Kidney epithelial cell (primary cell): ENCODE measurements at places on chromosomes 13 and 19.
A peak's percentile ranks its signal among the peaks of the same experiment; 100 is the strongest.

- no peak for DNase-seq
Observed at GRCh38 chr19:40594255-40594654, 6.9 kb upstream of the LTBP4 start.

DNA sequence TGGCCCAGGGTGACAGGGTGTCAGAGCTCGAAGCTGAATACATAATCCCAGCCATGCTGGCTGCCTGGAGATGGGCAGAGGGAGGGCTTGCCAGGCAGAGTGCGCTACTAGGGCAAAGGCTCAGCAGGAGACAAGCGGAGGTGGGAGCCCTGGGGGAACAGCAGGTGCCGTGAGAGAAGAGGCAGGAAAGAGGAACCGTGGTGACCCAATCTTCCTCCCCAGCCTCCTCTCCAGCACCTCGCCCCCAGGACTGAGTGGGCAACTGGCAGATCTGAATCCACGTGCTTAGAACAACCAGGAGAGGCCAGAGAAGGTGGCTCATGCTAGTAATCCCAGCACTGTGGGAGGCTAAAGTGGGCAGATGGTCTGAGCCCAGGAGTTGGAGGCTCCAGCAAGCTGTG, 11.0 kb upstream of the CCL25 start:
- DNase-seq, result no peak

GRCh38 chr13:95233026-95233635, 68.1 kb downstream of the ABCC4 start:
- DNase-seq, result no peak

- DNase-seq, result no peak
Observed at GRCh38 chr19:19111967-19112580, 26.2 kb downstream of the TMEM161A start.

GRCh38 chr13:68998056-68998455, 1109.6 kb upstream of the ATXN8OS start:
- no peak for DNase-seq

DNA sequence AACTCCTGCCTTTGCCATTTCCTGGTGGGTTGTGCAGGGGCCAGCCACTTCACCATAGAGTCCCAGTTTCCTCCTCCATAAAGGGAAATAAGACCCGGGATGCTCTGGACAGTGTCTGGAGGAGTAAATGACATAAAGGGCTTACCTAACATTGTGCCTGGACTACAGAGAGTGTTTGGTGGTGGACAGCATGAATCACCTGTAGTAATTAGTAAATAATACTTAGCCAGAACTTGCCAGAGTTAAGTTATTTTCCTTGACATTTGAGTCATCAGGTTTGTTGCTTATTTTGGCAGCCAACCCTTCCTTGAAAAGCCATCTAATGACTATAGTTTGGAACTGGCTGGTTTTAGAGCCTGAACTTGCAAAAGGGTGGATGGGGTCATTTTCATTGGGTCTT, 159.2 kb downstream of the SLC7A1 start:
- DNase-seq, result peak; percentile 56

DNA sequence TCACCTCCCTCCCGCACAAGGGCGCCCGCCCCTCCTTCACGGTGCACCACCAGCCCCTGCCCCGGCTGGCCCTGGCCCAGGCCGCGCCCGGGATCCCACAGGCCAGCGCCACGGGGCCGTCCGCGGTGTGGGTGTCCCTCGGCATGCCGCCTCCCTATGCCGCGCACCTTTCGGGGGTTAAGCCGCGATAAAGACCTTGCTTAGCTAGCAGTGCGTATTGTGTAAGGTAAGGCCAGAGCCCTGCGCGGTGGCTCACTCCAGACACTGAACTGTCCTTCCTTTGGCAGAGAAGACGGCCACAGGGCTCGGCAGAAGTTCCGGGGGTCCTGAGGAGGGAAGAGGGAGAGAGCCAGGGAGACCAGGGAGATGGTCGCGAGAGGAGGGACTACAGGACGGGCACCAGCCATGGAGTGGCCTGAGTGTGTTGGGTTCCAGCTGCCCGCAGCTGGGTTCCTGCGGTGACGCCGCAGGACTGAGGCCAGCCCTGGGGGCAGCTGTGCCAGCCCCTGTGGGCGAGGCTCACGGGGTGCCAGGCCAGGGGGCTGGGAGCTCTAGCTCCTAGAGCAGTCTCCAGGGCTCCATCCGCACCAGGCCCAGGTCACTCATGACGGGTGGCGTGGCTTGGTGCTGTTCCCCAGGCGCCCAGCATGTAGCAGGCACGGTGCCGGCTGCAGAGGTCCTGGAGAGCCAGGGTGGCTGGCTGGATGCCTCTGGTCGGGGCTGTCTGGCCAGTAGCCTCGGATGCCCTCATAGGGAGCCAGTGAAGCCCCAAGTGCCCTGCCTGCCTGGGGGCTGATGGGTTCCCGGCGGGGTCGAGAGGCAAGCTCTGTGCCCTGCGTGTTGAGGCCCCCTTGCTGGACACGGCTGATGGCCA, 7.7 kb downstream of the PLEKHJ1 start:
- no peak for DNase-seq

GRCh38 chr19:36257520-36257876, 42.6 kb downstream of the ZNF146 start:
- no peak for DNase-seq

GRCh38 chr19:48419158-48419920, 25.9 kb downstream of the GRIN2D start:
- no peak for DNase-seq

- DNase-seq, result no peak
Observed at GRCh38 chr13:45995245-45995644, 57.3 kb downstream of the ZC3H13 start.

DNA sequence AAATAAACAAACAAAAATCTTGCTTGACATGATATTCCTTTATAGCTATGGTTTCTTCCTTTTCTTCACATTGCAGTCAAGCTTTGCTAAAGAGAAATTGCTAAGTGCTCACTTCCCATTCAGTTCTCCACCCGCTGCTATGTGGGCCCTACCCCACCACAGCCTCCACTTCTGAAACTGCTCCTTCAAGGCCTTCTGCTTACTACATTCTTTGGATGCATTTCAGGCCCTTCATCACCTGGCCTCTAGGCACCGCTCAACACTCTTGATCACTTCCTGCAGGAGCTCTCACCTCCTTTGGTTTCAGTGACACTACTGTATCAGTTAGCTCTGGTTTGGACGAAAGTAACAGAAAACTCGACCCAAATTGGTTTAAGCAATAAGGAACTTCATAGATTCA, 72.4 kb downstream of the KLF5 start:
- no peak for DNase-seq

GRCh38 chr19:51121257-51121656, 3.4 kb upstream of the SIGLEC9 start:
- no peak for DNase-seq

DNA sequence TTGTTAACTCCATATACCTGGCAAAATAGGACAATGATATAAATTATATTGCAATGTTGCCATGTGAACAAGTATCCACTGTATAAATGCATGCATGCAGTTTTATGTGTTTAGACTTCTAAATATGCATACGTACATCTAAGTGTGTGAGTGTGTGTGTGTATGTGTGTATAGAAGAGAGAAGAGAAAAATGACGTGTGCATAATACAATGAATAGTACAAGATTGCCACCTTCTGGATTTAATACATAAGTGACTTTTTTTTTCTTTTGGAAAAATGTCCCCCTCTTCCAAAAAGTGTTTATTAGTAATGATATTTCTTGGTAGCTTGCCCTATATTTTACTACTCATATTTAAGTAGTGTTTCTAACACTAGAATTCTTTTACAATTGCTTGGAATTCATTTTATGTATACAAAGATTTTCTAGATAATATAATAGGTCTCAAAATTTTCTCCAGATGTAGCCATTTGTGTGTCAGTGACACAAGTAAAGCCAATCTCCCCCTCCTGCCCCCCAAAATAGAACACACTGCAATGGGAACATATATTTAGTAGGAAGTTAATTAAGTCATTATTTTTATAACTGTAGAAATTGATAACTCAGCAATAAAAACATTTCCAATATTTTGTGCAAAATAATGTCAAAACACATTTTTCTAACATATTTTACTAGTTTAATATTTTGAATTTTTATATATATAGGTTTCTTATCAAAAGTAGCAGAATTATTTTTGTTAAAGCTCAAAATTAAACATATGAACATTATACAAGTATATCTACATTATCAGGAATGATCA, 783.3 kb upstream of the ATXN8OS start:
- no peak for DNase-seq

GRCh38 chr13:86403181-86403580, 604.0 kb upstream of the SLITRK6 start:
- no peak for DNase-seq

- no peak for DNase-seq
Observed at GRCh38 chr13:59211606-59212005, 952.1 kb downstream of the DIAPH3 start.

DNA sequence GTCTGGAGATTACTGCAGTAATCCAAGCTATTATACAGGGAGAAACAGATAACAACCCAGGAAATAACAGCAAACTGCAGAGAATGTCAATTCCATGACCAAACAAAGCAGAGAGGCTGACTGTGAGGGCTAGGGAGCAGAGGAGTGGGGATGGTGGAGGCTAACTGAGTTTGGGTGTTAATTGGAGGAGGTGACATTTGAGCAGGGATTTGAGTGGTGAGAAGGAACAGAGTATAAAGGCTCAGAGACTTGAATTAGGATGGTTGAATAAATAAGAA, 3.1 kb downstream of the DMAC2 start:
- no peak for DNase-seq

DNA sequence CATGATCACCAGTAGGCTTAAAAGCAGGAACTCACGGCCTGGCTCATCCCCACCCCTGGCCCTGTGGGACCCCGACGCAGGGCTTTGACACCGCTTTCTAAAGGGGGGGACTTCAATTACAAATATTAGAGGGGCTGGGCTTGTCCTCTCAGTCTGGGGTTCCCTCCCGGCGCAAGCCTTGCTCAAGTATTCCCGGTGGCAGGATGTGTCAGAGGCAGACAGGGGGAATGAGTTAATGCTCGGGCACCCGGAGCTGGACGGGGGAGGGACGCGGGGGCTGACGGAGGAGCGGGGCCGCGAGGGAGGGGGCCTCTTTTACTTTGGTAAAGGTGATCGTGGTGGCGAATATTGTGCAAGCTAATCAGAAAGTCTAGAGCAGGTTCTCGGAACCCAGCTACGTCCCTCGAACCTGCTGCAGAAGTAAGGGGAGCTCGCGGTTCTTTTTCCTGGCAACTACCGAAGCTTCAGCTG, 1.1 kb downstream of the FGF14 start:
- DNase-seq, result no peak

- DNase-seq, result no peak
Observed at GRCh38 chr13:61900033-61900432, 484.4 kb upstream of the PCDH20 start.

GRCh38 chr19:6229216-6229913, 50.4 kb downstream of the MLLT1 start:
- DNase-seq, result no peak

- DNase-seq, result no peak
Observed at GRCh38 chr13:25987987-25988386, 63.8 kb downstream of the SHISA2 start.

DNA sequence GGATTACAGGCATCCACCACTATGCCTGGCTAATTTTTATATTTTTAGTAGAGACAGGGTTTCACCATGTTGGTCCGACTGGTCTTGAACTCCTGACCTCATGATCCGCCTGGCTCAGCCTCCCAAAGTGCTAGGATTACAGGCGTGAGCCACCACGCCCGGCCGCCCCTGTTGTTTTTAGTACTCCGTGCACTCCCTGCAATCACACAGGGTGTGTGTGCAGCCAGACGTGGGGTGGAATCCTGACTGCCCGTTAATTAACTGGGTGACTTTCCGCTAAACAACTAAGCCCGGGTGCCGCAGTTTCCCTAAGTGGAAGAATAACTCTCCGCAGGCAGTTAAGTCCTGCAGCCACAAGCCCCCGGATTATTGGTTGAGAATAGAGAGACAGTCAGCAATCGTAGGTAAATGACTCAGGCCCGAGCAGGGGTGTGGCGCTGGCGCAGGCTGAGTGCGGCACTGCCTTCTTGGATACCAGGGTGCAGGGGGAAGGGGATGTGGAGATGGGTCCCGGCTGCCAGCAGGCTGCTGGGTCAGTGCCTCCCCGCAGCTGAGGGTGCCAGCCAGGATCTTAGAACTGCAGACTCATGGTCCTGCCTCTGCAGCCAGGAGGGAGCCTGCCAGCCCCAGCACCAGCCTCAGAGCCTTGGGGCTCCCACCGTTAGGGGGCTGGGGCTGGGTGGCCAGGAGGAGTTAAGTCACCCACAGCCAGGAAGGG, 6.1 kb upstream of the FXYD3 start:
- no peak for DNase-seq

GRCh38 chr19:13398780-13399726, 107.2 kb downstream of the CACNA1A start:
- DNase-seq, result peak; percentile 68

DNA sequence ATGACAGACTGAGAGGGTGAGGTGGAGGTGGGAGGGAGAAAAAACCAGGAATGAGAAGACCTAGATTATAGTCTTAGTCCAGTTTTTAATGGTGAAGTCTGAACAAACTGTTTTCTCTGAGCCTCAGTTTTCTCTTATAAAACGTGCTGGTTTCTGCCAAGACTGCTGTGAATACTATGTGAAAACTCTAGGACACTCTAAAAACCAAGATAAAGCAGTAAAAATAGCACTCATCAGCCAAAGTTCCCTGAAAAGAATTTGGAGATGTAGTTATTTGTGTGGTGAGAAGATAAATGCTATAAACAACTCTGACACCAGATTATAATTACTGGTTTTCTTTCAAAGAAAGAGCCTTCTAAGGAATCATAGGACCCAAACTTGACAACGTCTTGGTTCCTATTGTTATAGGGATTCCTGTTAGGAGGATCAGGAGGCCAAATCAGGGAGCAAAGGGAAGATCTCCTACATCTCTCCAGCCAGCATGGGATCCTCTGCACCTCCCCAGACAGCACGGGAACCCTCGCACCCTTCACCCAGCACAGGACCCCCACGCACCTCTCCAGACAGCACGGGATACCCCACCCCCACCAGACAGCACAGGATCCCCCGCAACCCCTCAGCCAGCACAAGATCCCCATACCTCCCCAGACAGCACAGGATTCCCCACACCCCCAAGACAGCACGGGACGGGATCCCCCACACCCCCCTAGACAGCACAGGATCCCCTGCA, 130.2 kb downstream of the MIPEP start:
- DNase-seq, result no peak

GRCh38 chr19:14432791-14433553, at the start of gene PKN1:
PKN1 (plus strand) TSS chr19:14433306; CDS start chr19:14433522, 216 bp downstream.
- no peak for DNase-seq

DNA sequence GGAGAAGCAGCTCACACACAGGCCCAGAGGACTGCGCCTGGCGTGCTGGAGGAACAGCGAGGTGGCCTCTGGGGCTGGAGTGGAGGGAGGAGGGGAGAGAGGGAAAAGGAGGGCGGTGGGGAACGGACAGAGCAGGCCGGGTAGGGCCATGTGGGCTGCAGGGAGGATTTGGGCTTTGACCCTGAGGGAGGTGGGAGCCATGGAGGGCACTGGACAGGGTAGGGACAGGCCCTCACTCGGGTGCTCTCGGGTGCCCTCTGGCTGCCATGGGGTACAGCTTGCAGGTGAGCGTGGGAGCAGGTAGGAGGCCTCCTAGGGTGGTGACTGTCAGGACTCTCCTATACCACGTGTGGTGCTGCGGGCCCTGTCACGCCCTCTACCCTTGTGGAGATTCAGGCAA, 22.8 kb downstream of the PLIN4 start:
- DNase-seq, result no peak
